ENCODE measurements at places on chromosomes 5 and 9. TPM values are rescaled to one million over a fixed set of nuclear protein-coding genes. Genes with fewer than 3 reads are reported as not detected.

- DNase-seq, result no peak
These were observed 96.5 kb downstream of the NR6A1 start for GRCh38 chr9:124674651-124675050.

GRCh38 chr5:16548115-16548514 is 68.7 kb downstream of the RETREG1 start:
- no peak for DNase-seq

DNA sequence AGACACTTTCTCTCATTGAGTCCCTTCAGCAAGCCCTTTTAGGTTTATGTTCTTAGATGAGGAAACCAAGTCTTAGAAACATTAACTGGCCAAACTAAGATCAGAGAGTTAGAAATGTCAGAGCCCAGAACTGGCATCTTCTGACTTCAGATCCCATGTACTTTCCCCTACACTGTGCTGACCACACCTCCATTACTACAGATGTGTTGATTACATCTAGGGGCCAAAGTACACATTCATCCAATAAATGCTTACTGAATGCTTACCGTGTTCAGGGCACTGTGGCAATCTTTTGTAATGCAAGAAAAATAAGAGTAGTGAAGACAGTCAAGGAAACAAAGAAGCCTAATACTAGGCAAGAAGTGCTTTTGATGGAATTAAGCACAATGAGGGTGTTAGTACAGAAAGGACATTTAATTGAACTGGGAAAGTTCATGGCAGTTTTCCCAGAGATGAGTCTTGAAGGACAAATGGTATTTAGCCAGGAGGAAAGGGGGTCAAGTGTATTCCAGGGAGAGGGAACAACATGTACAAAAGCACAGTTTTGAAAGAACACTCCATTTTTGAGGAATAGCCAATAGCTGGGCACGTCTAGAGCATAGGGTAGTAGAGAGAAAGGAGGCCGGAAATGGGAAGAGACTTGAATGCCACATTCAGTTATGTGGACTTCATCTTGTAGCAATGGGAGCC is 89.7 kb upstream of the CDKN2B start:
- DNase-seq, result no peak

DNA sequence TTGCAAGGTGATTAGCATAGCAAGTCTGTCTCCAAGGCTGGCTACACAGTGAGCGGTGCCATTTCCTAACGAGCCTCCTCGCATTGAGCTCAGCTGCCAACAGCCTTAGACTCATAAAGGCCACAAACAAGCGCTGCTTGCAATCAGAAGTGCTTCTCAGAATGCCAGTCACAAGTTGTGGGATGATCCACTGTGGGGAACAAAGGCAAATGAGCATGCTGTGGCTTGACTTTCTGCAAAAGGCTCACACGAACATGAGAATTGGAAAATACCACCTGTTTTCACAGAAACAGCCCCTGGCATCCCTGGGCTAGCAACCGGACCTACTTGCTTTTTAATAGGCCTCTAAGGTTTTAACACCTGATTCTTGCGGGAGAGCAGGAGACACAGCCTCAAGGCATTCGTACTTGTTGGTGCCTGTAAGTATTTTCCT is 215.5 kb downstream of the FANCC start:
- DNase-seq, result no peak

GRCh38 chr5:88785746-88786565 is 97.0 kb downstream of the MEF2C start:
- no peak for DNase-seq

DNA sequence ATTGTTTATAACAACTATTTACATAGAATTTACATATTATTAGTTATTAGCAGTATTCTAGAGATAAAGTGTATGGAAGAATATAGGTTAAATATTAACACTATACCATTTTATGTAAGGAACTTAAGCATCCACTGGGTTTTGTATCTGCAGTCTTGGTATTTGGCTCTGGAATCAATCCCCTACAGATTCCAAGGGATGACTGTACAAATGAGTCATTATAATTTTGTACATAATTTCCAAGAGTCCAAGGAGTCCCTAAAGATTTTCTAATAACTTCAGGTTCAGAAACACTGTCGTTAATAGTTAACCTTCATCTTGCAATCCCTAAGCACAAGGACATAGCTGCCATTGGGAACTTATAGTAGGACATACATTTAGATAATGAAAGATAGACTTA is 254.8 kb upstream of the PDE4D start:
- no peak for DNase-seq

GRCh38 chr9:125694478-125694877 is 12.5 kb downstream of the MAPKAP1 start:
- DNase-seq, result no peak

- DNase-seq, result peak; percentile 41
These were observed 185.3 kb downstream of the AUH start for GRCh38 chr9:91176426-91176825.

GRCh38 chr5:3854188-3854821 is 258.7 kb downstream of the IRX1 start:
- DNase-seq, result no peak

- DNase-seq, result no peak
These were observed 6.3 kb upstream of the UNC5A start for GRCh38 chr5:176803943-176804498.

DNA sequence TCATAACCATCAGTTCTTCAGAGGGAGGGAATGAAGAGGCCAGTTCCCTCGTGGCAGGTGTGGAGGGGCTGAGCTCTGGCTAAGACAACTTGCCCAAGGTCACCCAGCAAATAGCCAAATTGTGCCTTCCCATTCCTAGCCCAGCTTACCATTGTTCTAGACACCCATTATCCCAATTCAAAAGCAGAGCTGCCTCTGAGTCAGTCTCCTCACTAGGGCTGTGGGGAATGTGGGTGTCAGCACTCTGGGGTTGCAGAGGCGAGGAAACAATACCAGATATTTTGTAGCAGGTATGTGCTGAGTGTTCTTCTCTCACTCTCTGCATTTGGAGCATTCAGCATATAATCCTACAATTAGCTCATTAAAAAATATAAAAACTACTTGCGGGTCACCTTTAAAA is 270.8 kb downstream of the PSAT1 start:
- DNase-seq, result no peak

GRCh38 chr5:176175101-176175852 is 62.9 kb upstream of the SIMC1 start:
- DNase-seq, result peak; percentile 85

GRCh38 chr9:16593746-16594145 is 276.7 kb downstream of the BNC2 start:
- no peak for DNase-seq

- peak; percentile 33 for DNase-seq
These were observed 25.7 kb downstream of the IPPK start for GRCh38 chr9:92644278-92644677.

The GPR151 gene
- total RNA-seq, result not detected

The MARVELD2 gene
- total RNA-seq, result 0.58 TPM

The IL4 gene
- total RNA-seq, result not detected

The LCN10 gene
- total RNA-seq, result 9.2 TPM

The SLCO4C1 gene
- 0.58 TPM for total RNA-seq

The FNIP1 gene
- 47.6 TPM for total RNA-seq

The IL7R gene
- total RNA-seq, result 5.2 TPM
